Activated CD4-positive, alpha-beta memory T cell treated with anti-CD3 and anti-CD28 coated beads, Interleukin-2, amount 10 ng/mL, durations not matched to agents 7 days and 5 days (primary cell): ENCODE measurements at places on chromosomes 12 and 14.

- DNase-seq, result no peak
Measured at GRCh38 chr12:3646561-3647241, 106.2 kb downstream of the CRACR2A start.

- DNase-seq, result no peak
Measured at GRCh38 chr14:96201965-96202364, 2.7 kb upstream of the BDKRB2 start.

- DNase-seq, result no peak
Measured at GRCh38 chr12:46153268-46153872, 115.5 kb downstream of the SLC38A1 start.

GRCh38 chr12:55044135-55044534, 24.4 kb downstream of the NEUROD4 start:
- no peak for DNase-seq

DNA sequence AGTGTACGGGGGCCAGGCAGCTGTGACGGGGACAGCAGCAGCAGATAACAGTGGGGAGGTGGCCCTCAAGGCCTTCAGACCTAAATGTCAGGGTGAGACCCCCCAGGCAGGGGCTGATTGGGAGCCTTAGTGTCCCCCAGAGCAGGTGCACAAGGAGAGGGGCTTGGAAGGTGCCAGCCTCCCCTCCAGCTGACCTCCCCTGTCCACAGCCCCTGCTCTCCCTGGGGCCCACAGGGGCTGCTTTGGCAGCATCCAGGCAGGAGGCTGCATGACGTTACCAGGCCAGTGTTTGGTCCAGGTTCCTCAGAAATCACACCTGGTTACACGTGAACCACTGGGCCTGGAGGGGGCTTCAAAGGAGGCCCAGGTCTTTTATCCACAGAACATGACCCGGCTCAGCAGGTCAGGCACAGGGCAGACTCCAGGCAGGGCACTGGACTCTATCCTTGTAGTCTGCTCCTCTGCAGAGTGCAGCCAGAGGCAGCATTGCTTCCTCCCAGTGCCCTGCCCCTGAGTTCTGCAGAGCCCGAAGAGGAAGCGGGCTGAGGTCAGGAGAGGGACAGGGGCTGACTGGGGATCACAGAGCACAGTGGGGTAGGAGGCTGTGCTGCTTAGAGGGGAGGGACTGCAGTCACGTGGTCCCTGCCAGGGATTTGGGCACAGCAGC, 2.6 kb upstream of the TRMT61A start:
- DNase-seq, result no peak
